ENCODE measurements at places on chromosomes 7 and 10.

GRCh38 chr10:113067501-113067900, 117.5 kb downstream of the TCF7L2 start:
- no peak for DNase-seq

DNA sequence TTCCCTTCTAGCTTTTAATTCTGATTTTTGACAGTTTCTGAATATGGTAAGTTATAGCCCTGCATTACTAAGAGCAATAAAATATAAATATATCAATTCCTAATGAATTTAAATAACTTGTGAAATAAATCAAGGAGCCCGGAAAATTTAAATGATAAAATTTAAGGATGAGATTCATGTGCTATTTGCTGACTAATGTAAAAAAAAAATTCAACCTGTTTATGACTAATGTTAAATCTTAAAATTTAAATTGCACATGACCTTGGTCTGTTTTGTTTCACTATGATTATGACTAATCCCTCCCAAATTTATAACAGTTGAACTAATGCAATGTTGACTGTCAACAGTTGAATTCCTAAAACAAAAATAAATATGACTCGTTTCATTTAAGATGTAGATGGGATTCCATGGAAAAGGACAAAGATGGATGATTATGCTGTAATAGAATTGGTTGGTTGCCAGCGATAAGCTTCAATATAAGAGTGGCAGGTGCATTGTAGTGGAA, 419.9 kb downstream of the NRG3 start:
- DNase-seq = no peak

DNA sequence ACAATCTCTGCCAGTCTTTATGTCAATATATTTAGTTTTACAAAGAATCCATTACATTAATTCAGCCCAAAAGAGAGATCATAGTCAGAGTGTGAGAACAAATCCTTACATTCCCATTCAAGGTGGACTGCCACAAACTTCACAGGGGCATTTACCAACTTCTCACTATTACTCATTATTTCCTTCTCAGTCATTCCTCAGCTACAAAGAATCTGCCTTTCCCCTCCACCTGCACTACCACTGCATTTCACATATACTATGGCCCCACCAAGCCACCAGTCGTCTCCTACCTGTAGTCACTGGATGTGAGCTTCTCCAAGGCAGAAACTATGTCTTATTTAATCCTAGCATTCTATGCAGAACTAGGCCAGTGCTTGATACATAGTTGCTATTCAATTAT, 94.3 kb downstream of the USP6NL start:
- DNase-seq = no peak

- DNase-seq = no peak
Observed at GRCh38 chr10:93542358-93542791, 24.1 kb upstream of the FFAR4 start.
